HCT116 (cell line): ENCODE measurements at places on chromosomes 12 and 14. TPM values are rescaled to one million over a fixed set of nuclear protein-coding genes. Genes with fewer than 3 reads are reported as not detected.

DNA sequence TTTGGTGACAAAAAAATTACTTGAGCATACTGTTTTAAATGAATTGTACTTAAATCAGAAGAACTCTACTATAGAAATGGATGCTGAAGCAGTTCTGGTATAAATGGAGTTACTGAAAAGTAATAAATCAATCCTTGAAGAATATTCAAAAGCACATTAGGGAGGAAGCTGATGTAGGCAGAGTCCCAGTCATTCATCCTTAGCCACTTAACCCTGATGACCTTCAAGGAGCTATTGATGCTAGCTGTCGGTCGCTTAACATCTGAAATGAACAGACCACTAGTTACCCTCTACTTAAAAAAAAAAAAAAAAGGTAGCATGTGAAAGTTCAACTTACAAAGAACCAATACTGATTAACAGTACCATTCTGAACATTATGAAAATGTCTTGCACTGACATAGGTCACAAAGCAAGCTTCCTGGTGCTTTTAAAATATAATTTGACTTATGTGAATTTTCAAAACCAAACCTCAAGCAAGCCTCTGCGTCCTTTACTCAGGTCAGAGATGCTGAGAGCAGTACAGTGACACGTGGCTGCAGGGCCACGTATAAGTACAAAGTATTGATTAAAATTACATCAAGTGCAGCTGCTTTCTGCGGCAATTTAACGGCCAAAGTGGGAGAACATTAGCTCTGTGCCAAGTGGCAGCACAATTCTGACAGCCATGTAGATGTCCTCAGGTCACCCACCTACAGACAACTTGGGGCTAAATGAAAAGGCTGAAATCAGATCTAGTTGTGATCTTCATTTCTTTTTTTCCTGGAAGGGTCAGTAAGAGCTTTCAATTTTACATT lies 18.1 kb downstream of the PPM1H start:
- H3K27ac ChIP-seq = no peak overlapping the region
- H3K4me1 ChIP-seq = peaks cover 3% of the 10 kb centered on the region; the same call in 1 of the 2 replicates
- H3K4me3 ChIP-seq = no peak overlapping the region
- H3K36me3 ChIP-seq = no peaks in the 10 kb centered on the region
- no peak for DNase-seq

- H3K4me3 ChIP-seq = no peak overlapping the region
- no peaks in the 10 kb centered on the region for H3K36me3 ChIP-seq
- H3K27me3 ChIP-seq = no peaks in the 10 kb centered on the region
- DNase-seq = no peak
- no peaks in the 10 kb centered on the region for H3K4me1 ChIP-seq
- H3K27ac ChIP-seq = no peak overlapping the region
Observed at GRCh38 chr14:84877061-84877460, 652.9 kb upstream of the FLRT2 start.

DNA sequence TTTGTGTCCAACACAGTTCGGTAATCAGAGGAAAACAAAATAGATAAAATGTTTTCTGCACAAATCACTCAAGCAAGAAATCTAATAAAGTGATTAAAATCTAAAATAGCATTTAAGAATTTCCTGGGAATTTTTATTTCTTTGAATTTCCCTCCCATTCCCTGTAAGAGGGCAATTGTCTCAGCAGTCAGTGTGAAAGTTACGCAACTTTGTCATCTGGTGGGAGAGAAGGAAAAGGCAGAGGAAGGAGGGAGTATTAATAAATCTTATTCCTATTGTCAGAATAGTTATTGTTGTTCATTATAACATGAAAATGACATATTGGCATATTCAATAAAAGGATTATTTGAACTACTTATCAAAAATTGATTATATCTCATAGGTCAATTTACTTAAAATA lies 464.9 kb downstream of the PRKD1 start:
- no peaks in the 10 kb centered on the region for H3K4me1 ChIP-seq
- DNase-seq = no peak
- no peak overlapping the region for H3K4me3 ChIP-seq
- no peaks in the 10 kb centered on the region for H3K36me3 ChIP-seq
- H3K27me3 ChIP-seq = no peaks in the 10 kb centered on the region

PLEKHD1 gene
- 1.2 TPM for total RNA-seq

SYNDIG1L gene
- not detected for total RNA-seq

AACS gene
- 16.0 TPM for total RNA-seq

PTHLH gene
- not detected for total RNA-seq
